Renal pelvis (tissue), 12 donors: ENCODE measurements at places on chromosomes 6 and 20. TPM values are rescaled to one million over a fixed set of nuclear protein-coding genes. Genes with fewer than 3 reads are reported as not detected.

DNA sequence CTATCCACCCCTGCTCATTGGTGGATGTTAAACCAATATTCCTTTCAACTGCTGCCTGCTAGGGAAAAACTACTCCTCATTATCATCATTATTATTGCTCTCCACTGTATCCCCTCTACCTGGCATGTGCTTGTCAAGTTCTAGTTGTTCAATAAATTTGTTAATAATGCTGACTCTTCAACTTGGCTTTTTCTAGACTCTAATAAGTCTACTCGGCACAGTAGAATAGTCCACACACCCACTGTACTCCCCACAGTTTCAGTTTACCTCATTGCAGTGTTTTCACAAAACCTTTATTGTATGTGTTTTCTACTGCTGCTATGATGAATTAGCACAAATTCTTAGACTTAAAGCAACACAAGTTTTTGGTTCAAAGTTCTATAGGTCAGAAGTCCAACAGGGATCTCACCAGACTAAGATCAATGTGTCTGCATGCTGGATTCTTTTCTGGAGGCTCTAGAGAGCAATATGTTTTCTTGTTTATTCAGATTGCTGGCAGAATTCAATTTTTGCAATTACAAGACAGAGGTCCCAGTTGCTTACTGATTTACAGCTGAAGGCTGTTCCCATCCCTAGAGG, 13.1 kb downstream of the BTN3A1 start:
- DNase-seq: no peak

DNA sequence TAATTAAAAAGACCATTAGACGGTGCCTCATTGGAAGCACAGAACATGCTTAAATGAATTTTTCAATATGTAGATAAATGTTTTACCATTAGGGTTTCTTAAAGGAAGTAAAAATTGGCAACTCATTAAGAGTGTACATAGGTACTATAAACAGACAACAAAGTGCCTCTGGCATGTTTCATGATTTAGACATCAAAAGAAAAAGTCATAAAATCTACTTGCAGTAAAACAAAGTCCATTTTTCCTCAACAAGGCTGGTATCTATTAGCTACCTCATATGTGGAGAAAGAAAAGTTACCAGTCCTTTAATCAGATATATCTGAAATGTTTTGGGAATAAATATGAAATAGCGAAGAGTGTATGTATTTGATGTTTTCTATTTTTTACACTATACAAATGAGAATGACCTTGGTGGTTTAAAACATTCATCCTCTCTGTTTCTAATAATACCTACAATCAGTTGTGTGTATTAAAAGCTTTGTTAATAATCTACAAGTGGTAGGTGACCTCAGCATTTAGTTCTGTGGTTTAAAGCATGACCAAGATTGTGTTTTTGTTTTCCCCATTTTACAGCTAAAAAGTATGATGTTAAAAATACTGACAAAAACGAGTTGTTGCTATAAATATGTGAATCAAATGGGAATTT, 87.5 kb downstream of the HDGFL1 start:
- DNase-seq: no peak

DNA sequence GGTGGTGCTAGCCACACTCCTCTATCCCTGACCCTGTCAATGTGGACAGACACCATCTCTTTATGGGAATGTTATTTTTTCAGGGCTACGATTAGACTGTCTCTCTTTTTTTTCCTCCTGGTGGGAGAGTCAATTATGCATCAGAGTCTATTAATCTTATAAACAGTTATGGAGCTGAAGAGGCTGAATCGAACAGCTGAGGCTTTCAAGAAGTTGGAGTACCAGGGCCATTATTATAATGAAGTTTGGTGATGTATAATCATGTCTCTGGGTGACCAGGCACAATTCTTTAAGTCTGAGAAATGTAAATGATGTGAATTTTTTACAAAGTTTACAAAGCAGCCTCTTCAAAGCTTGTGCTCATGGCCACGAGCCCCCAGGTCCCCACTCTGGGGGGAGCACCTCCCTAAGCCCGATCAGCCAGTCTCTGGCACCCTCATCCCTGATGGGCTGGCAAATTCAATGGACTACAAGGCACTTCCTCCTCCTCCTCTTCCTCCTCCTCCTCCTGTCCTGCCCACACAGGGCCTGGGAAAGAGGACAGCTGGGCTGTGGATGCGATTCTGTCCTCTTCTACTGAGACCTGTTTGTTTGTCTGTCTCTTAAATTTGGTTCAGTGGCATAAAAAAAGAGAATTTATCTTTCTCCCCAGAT, 43.9 kb upstream of the QKI start:
- no peak for DNase-seq

The FOXS1 gene
- polyA plus RNA-seq: 7.6 TPM

The ULBP1 gene
- 1.2 TPM for polyA plus RNA-seq

The BPI gene
- 0.28 TPM for polyA plus RNA-seq
